ENCODE measurements at places on chromosomes 7 and 10. TPM values are rescaled to one million over a fixed set of nuclear protein-coding genes. Genes with fewer than 3 reads are reported as not detected.
A peak's percentile ranks its signal among the peaks of the same experiment; 100 is the strongest.

The ODAD2 gene
- 0.15 TPM for polyA plus RNA-seq

GRCh38 chr7:22657479-22657878, 69.5 kb upstream of the IL6 start:
- no peak for DNase-seq

- no peak for DNase-seq
Measured at GRCh38 chr10:3027866-3028265, 39.5 kb upstream of the PFKP start.

DNA sequence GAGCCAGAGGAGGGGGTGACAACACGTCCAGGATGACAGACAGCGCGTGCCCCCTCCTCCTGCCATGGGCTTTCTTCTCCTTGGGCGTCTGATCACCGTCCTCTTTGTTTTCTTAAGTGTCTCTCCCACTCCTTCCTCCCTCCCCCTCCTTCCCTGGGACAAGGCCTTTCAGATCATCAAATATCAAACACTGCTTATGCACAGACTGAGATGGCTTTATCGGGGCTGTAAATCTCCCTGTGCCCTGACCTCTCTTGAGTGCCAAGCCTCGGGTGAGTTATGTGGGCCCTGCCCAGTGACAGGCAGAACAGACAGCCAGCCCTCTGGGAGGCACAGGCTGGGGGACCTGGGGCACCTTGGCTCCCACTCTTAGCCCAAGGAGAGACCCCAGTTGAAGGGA, 116.4 kb downstream of the C10orf105 start:
- no peak for DNase-seq

The LDB3 gene
- not detected for polyA plus RNA-seq

The ADRB1 gene
- 0.12 TPM for polyA plus RNA-seq

GRCh38 chr7:111485701-111486380, 76.5 kb downstream of the IMMP2L start:
- no peak for DNase-seq

The INMT gene
- not detected for polyA plus RNA-seq

DNA sequence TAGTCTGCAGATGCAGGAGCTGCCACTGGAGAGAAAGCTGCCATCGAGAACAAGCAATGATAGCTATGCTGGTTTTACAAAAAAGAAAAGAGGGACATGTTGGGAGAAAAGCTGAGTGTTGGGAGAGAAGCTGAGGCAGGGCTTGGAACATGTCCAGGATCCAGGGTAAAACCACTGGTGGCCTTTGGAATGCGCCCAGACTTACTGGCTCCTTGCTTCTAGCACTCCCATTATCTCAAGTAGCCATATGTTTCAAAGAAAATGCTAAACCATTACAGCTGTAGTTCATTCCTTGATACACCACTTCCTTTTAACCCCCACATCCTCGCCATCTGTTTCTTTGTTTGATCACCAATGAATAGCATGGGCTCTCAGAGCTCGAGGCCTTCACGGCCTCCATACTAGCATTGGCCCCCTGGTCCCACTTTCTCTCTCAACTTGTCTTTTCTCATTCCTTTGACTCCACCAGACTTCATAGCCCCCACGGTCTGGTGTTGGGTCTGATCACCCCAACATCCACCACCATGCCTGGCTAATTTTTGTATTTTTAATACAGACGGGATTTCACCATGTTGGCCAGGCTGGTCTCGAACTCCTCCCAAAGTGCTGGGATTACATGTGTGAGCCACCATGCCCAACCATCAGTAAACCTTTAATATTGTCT, 23.8 kb upstream of the PLAC9 start:
- no peak for DNase-seq

DNA sequence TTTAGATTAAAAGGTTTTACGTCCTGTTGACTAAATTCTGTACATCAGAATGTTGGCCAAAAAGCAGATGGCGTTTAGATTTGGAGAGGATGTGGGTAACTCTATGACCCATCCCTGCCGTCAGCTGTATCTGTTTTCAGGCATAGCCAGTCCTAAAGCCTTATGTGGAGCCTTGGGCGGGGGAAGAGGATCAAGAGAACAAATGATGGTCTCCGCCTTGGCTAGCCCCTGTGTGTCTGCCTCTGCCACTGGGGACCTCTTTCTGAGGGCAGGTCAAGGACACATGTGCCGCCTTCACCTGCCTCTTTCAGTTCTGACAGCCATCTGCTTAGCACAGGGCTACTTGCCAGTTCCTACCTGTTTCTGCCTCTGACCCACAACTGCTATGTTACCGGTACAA, 24.1 kb downstream of the PDSS1 start:
- peak; percentile 21 for DNase-seq

DNA sequence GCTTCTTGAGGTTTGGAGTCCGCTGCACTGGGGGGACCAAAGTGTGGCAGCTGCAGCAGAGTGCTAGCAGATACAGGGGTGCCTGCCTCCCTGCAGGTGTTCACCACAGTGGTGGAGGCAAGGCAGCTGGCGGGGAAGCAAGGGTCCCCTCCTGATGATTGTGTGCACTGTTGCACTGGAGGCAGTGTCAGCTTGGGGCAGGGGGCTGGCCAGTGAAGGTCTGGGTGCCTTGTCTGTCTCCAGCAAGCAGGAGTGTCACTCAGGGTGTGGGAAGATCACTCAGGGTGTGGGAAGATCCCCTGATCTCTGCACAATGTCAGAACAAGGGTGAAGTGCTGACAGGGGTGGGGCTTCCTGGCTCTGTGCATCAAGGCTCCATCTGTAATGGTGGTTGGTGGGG, 36.3 kb upstream of the PPP1R3A start:
- DNase-seq = no peak

The SGMS1 gene
- 8.4 TPM for polyA plus RNA-seq

The C7orf57 gene
- polyA plus RNA-seq = 0.13 TPM

GRCh38 chr7:120233338-120233737, 39.6 kb upstream of the KCND2 start:
- DNase-seq = no peak

DNA sequence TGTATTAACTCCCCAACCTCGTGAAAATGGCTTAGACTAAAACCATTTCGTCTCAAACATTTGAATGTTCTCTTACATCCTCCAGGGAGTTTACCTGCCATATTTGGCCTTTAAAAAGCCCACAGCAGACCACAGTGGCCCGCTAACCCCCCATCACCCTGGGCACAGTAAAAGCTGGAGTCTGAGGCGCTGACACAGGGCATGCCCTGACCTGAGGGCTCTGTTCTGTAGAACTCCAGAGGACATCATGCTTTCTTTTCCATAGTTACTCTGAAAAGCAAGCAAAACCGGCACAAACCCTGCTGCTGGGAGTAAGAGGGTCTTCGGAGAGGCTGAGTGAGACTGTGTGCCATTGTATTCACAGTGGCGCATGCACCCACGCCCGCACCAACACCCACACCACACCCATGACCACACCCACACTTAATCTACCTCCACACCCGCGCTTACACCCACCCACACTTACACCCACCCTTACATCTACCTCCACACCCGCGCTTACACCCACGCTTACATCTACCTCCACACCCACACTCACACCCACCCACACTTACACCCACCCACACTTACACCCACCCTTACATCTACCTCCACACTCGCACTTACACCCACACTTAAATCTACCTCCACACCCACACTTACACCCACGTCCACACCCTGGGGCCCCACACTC, 32.1 kb downstream of the LRRC27 start:
- no peak for DNase-seq

- no peak for DNase-seq
Measured at GRCh38 chr7:29895559-29895958, 89.3 kb downstream of the WIPF3 start.

GRCh38 chr10:127157506-127158200, 38.7 kb downstream of the INSYN2A start:
- no peak for DNase-seq

- no peak for DNase-seq
Measured at GRCh38 chr7:114933658-114934057, 11.8 kb downstream of the MDFIC start.

DNA sequence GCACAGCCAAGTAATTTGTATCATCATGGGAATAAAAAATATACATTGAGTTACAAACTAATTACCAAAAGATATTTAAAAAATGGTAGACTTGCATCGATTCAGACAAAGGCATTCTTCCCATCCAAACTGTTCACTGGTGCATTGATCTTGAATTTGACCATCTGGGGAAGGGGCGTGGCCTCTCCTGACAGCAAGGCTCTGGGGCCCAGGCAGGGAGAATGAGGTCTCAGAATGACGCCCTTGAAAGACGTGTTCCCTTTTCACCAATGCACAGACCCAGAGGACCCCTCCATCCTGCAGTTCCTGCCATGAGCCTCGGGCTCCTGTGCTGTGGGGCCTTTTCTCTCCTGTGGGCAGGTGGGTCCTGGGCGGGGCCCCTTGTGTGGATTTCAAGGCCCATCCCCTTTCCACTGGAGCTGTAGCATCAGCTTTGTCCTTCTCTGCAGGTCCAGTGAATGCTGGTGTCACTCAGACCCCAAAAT, 91.1 kb upstream of the PRSS58 start:
- DNase-seq = no peak

The PNLIP gene
- polyA plus RNA-seq = not detected
